Fibroblast of the conjunctiva (primary cell): ENCODE measurements at places on chromosomes 3 and 15.

- DNase-seq = no peak
Measured at GRCh38 chr3:122660297-122660974, 20.2 kb upstream of the PARP14 start.

GRCh38 chr15:101138913-101139880 is 112.7 kb downstream of the CHSY1 start:
- DNase-seq = peak; percentile 42

GRCh38 chr15:52765785-52766184 is 24.4 kb downstream of the ONECUT1 start:
- no peak for DNase-seq

GRCh38 chr15:29883126-29883525 is 60.9 kb upstream of the TJP1 start:
- DNase-seq = no peak
